Left lung (tissue), 14 donors: ENCODE measurements at places on chromosomes 3 and 15. TPM values are rescaled to one million over a fixed set of nuclear protein-coding genes. Genes with fewer than 3 reads are reported as not detected.

PDCD7 gene
- polyA plus RNA-seq, result 33.1 TPM

GOLGA6D gene
- polyA plus RNA-seq, result 0.35 TPM

SERPINI2 gene
- polyA plus RNA-seq, result 2.2 TPM

ULK4 gene
- 5.4 TPM for polyA plus RNA-seq

SENP8 gene
- polyA plus RNA-seq, result 4.9 TPM

- DNase-seq, result no peak
These were observed 645.4 kb downstream of the ZBBX start for GRCh38 chr3:166734734-166735133.

DNA sequence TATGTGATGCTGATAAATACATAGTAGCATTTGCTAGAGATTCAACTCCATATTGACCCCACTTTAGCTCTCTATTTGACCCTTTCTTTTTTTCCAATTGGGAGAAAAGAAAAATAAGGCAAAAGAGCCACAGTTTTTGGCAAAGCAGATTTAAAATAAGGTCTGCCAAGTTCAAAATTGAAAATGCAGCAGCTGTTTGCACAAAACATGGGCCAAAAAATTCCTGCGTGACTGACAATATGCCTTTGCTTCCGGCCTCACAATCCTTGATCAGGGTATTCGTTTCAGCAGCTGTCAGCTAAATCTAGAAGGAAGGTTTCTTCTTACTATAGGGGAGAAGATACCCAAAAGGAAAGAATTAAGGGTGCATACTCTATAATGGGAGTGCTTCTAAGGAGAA lies 563.5 kb upstream of the CCDC54 start:
- peak; percentile 54 for DNase-seq

GRCh38 chr3:2595486-2595885 lies 496.8 kb downstream of the CNTN4 start:
- DNase-seq, result no peak

DNA sequence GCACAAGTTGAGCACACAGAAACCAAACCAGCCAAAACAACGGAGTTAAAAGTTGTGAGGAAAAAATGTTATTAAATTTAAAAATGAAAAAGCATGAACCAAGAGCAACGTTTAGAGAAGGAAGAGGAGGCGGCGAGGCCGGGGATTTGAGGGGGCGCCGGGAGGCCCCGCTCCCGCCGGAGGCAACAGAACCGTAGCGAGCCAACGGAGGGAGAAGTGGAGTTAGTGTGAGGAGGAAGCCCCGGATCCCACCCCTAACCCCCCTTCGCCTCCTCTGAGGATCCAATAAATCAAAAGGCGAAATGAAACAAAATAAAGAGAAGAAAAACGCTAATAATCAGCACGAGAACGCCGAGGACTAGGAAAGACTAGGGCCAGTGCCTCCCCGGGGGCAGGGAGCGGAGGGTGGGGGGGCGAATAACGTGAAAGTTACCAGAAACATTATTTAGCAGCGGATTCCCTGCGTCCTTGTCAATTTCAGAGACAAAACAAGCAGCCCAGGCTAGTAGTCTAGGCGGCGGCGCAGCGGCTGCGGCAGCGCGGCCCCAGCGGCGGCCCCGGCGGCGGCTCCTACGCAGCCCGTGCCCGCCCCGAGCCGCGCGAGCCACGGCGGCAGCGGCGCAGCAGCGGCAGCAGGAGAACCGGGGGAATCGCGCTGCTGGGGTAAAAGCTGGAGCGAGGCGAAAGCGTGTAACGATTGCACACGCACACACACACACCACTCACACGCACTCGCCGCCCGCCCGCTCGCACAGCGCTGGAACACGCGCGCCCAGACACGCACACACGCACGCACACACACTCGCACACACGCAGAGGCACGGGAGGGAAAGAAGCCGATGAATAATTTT lies 1.7 kb downstream of the MEIS2 start:
- DNase-seq, result no peak

GRCh38 chr3:61297821-61298220 lies 46.6 kb upstream of the FHIT start:
- peak; percentile 74 for DNase-seq

DNA sequence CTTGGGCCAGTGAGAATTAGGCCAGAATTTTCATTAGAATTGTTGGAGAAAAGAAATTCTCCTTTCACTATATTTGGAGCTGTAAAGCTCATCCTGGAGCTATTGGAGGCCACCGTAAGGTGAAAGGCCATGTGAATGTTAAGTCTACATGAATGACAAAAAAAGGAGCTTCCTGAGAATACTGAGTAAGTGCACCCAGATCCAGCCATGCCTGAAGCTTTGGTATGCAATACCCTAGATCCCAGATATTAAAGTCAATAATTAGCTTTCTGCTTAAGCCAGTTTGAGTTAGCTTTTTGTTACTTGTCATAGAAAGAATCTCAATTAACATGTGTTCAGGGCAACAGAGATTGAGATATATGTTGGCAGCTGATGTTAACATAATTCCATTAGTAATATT lies 172.4 kb downstream of the NR1D2 start:
- DNase-seq, result no peak

DNA sequence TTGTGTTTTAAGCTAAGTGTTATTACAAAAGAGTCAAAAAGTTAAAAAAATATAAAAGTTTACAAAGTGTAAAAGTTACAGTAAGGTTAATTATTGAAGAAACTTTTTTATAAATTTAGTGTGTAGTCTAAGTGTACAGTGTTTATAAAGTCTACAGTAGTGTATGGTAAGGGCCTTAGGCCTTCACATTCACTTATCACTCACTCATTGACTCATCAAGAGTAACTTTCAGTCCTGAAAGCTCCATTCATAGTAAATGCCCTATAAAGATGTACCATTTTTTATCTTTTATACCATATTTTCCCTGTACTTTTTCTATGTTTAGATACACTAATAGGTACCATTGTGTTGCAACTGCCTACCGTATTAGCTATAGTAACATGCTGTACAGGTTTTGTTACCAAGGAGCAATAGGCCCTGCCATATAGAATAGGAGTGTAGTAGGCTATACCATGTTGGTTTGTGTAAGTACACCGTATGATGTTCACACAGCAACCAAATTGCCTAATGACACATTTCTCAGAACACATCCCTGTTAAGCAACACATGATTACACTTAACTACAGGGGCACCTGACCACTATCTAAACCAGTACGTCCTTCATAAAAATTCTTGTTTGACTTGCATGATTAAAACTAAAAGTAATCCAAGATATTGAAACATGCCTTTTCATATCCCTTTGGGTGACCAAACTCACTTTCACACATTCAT lies 17.2 kb downstream of the RAD18 start:
- no peak for DNase-seq

DNA sequence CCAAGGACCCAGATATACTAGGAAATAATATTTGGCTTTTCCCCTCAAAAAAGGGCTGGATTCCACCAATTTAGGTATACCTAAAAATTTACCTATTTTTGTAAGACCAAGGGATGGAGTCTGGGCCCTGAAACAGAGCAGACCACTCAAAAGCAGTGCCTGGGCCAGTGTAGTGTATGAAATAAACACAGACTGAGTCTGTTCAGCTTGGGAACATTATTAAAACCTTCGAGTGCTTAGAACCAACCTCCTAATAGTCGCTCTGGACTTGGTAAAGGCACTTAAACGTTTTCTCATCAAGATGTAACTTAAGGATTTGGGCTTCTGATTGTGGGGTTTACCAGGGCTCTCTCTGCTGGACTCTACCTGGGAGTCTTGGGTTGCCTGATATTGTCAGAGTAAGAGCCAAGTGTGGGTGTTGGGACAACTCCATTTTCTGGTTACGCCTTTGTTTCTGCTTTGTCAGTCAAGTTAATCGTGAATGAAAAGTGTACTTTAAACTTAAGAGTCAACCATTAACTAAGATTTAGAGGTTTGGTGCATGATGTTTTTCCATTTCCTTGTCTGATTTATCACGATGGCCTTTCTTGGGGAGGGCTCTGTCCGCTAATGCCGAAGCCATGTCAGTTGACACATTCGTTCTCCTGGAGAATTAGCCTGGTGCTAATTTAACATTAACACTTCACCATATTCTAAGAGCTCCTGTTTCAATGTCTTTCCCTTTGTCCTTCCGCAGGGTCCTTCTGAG lies 221.0 kb upstream of the TPM1 start:
- no peak for DNase-seq

DNA sequence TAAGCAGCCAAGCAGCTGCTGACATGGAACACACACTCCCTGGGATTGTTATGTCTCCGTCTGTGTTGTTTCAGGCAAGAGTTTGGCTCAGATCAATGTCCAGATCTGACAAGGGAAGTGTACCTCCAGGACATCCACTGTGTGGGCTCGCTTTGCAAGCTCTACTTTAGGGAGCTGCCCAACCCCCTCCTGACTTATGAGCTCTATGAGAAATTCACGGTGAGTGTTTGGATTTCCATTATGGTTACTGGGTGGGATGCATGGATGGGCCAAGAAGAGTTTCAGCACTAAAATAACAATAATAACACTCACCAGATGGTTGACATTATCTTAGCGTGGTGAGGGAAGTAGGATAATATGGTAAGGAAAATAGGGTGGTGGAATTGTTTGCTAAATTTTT lies 74.1 kb downstream of the ARHGAP31 start:
- DNase-seq, result no peak

GRCh38 chr15:87089551-87089950 lies 1009.9 kb downstream of the AGBL1 start:
- no peak for DNase-seq
